NCI-H524 treated with DMSO at 0.1 percent for 48 hours (cell line): ENCODE measurements at places on chromosomes 12 and 14.

- no peak for DNase-seq
Observed at GRCh38 chr14:104390221-104390931, 189.2 kb upstream of the C14orf180 start.

GRCh38 chr12:95545303-95545702 is 6.0 kb downstream of the USP44 start:
- no peak for DNase-seq

DNA sequence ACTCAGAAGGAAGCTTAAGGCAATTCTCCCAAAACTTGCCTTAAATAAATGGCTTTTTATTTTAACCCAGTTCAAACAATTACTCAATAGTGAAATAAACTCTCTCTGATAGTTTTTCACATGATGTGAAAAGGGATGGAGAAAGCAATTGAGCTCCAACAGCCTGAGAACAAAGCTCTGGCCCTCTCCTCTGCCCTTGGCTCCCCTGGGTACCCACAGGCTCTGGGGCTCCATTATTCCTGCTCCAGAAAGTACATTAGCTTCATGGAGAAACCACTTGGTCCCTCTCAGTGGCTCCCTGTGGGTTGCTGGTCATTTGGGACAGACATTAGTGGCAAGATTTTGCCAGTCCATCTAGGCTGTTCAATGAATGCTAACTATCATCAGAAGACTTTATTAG is 242.8 kb downstream of the ATP23 start:
- DNase-seq: no peak

GRCh38 chr12:69698769-69699540 is at the start of gene BEST3:
Gene BEST3, minus strand, starts transcription at chr12:69699303. Its CDS starts 1,505 bp downstream, at chr12:69697798.
- no peak for DNase-seq

DNA sequence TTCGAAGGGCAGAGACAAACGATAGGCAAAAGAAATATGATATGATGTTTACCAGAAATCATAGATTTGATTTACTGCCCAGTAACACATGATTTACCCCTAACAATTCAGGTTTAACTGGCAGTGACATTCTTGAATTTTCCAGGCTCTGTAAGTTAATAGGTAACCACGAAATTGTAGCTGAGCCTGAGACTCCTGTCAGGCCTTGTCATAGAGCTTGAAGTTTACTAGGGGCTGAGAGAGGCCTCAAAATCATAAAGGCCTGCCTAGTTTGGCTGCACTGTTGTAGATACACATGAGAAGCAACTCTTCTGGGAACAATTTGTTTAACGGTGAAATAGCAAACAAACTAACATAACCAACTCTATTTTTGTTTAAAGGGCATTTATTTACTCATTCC is 3.3 kb downstream of the ERP27 start:
- no peak for DNase-seq

- DNase-seq: no peak
Observed at GRCh38 chr12:69578283-69578682, 7.0 kb upstream of the CCT2 start.

DNA sequence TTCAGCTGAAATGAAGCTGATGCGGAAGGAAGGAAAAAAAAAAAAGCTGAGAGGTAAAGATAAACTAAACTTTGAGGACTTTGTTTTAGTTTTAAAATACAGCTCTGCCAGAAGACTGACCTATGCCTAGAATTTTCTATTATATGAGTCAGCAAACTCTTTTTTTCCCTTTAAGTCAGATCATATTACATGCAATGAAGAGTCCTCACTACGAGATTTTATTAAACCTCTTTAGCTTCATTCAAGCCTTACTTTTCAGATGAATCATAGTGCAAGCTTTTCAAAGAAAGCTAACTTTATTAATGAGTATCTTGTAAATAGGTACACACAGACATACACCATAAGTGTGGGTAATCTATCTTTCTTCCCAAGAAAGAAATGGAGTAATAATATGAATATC is 57.8 kb upstream of the FSCB start:
- DNase-seq: no peak

DNA sequence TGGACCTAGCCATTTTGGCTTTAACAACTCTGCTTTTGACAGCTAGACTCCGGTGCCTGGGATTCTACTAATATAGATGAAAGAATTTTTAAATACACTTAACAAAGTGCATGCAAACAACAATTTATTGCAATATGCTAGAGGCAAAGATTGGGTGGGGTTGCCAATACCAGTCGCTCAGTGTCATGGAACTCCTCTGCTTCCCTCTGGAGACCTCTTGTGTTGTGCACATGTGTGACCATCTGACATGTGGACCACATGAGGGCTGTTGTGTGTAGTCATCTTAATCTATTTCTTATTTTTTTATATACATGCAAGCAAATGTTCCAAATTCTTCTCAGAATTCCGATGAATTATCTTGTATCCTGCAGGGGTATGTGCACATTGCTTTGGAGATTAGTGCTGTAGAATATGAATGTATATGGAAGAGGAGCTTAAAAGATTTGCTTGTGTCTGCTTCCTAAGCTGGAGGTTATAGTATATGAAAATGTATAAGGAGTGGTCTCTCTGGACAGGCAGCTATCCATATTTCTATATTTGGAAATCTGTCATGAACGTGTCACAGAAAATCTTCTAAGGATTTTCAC is 24.2 kb upstream of the STXBP6 start:
- no peak for DNase-seq

DNA sequence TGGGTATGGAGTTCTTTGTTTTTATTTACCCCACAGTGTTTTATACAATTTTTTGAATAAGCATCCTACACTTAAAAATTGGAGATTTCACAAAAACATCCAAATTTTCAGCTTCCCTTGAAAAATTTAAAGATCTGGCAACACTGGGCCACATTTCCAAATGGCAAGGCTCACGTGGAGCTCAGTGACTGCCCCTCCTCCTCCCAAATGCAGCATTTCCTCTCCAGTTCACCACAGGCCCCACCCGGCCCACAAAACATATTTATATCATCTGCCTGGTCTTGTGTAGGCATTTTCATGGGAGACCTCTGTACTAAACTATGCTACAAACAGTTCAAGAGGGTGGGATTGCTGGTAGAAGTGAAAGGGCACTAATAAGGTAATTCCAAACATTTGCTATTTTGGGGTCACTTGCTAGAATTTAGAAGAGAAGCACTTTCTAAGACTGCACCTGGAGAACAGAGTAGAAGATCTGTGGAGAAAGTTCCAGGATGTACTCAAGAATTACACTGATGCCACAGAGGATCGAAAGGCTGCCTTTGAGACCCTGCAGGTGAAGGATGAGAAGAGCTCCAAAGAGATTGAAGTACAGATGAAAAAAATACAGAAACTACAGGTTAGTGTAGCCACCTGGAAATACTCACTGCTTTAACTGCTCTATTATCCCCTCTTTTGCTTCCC is 7.3 kb downstream of the FKBP11 start:
- no peak for DNase-seq

DNA sequence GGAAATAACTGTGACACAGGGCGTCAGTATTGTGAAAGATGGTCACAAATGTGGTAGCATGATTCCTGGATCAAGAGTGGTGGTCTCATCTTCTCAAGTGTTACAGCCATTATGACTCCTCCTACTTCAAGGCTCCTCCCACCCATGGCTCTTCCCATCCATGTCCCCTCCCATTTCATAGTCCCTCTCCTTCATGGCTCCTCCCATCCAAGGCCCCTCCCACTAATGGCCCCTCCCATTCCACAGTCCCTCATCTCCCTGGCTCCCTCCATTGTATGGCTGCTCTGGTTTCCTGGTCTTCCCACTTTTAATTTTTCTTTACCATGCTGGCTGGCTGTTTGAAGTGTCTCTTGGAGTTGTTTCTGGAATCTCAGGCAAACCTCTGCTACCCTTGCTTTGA is 1375.2 kb upstream of the TMEM132C start:
- no peak for DNase-seq

DNA sequence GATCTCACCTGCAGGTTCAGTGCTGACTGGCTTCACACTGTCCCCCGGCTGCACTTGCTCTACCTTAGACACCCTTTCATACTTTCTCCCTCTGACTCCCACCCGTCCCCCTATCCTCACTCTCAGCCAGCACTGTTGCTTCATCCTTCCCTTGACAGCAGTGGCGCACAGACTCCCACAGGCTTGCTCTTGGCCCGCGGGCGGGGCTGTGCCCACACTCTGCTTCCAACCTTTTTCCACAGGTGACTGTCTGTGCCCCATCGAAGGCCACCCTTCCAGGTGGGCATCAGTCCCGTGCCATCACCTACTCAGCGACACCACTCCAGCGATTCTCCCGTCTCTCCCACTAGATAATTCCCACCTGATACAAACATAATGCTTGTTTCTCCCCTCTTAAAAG is 1.0 kb upstream of the RPS6KL1 start:
- no peak for DNase-seq

GRCh38 chr12:46578190-46578982 is 205.8 kb upstream of the SLC38A2 start:
- DNase-seq: no peak

DNA sequence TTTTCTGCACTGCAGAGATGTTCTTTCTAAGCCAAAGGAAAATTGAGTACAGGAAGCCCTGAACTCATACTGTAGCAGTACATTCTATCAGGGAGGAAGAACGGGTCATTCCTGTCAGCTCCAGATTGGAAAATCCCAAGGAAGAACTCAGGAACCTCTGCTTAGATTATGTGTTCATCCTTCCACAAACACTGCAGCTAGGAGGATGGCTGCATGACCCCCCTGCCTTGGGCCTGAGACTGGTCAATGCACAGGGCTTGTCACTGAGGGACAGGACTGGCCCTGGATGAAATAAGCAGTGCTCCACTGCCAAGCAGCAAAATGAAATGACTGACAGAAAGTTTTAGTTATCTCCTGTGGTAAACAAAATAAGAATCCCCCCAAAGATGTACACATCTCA is 1406.8 kb upstream of the TMEM132C start:
- no peak for DNase-seq

GRCh38 chr12:103144278-103144677 is 186.8 kb downstream of the ASCL1 start:
- DNase-seq: no peak

GRCh38 chr12:3101309-3102024 is 24.3 kb downstream of the TSPAN9 start:
- DNase-seq: no peak

GRCh38 chr12:122527478-122527944 is 462 bp downstream of the KNTC1 start:
- no peak for DNase-seq

DNA sequence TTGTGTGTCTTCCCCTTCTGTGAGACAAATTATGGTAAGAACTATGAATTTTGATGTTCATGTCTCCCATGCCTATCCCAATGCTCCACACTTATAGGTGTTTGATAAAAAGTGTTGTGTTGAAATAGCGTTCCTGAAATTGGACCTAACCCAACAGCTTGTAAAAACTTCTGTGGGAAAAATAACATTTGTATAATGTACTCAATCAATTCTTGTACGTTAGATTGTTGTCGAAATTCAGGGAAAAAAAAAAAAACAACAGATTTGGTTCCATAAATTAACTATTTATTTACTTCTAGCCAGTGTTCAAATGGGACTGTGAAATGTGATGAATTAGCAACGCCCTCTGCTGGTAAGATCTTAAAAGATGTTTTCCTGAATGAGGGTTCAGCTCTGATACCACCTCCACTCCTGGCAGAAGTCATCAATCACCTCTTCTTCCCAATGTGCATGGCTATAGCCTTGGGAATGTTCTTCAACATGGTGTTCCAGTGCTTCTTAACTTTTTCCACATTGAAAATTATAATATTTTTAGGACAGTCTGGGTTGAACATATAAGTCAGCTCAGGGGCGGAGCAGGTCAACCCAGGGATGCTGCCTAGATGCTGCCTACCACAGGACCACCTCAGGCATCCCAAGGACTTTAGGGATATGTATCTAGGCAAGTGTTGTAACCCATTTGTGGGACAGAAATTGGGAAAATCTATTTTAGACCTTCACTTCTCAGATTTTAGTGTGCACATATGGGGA is 170.6 kb downstream of the OTOGL start:
- DNase-seq: no peak

- no peak for DNase-seq
Observed at GRCh38 chr12:106267535-106267934, 19.7 kb upstream of the CKAP4 start.

- DNase-seq: no peak
Observed at GRCh38 chr12:7747246-7747645, at the start of gene CLEC4C. Gene CLEC4C, minus strand, starts transcription at chr12:7747375. Its CDS starts 27 bp downstream, at chr12:7747348.

DNA sequence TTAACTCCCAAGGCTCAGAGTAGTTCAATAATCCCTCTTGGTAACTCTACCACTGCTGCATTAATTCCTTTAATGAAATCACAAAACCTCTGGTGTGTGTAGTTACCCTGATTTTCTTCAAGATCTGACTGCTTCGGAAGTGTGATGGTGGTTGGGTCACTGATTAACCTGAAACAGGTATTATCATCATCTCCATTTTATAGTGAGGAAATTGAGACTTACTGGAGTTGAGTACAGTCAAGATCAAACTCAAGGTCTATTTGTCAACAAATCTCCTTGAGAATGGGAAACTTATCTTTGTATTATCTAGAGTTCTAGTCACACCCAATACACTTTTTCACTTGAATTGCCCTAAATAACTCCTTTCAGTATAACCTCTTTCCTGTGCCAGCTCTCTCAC is 233.5 kb downstream of the BTG1 start:
- no peak for DNase-seq

GRCh38 chr12:90010089-90010488 is 301.5 kb upstream of the ATP2B1 start:
- DNase-seq: no peak

- DNase-seq: no peak
Observed at GRCh38 chr14:61281948-61282275, 774 bp upstream of the TMEM30B start.

GRCh38 chr12:110581931-110582275 is 1.2 kb downstream of the PPTC7 start:
- no peak for DNase-seq

GRCh38 chr12:98752726-98753125 is 107.6 kb downstream of the APAF1 start:
- DNase-seq: no peak

- DNase-seq: no peak
Observed at GRCh38 chr12:2009623-2010022, 5.4 kb upstream of the DCP1B start.

DNA sequence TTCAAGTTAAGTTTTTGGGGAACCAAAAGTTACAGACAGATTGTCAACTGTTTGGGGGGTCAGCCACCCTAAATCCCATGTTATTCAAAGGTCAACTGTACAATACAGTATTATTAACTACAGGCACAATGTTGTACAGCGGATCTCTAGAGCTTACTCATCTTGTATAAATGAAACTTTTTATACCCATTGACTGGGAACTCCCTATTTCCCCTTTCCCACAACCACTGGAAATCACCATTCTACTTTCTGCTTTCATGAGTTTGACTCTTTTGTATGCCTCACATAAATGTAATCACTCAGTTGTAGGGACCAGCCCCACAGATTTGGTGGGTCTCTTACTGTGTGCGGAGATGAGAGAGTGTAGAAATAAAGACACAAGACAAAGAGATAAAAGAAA is 57.8 kb downstream of the SLCO1B3 start:
- no peak for DNase-seq

DNA sequence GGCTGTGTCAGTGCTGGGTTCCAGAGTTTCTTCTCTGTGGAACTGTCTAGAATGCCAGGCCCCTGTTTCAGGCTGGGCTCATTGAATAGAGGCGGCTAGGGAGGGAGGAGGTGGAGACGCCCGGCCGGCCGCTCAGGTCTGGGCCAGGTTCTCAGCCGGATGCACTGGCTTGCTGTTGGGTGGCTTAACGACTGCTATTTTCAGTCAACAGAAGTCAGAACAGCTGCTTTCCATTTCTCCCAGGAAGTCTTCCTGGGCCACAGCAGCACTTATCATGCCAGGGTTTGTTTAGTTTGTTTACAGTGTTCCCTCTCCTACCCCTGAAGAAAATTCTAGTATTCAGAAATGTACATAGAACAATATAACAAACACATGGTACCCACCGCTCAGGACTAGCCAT is 26.0 kb upstream of the VPS37B start:
- no peak for DNase-seq
